ENCODE measurements at places on chromosomes 3 and 15.

DNA sequence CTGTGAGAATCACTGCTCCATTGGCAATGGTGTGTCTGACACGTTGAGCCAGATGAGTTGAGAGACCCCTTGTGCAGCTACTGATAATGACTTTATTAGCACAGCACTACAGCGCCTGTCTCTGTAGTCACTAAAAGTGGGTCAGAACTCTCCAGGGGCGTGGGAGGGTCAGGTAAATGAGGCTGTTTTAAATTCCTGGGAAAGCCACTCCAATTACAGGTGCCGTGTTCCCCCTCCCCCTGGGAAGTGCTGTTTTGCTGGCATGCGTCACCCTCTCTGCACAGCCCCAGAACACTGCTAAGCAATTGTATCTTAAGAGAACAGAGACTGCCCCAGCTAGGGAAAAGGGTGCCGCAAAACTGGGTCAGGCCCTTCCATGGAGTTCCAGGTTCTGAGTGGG lies 21.5 kb upstream of the CPNE9 start:
- no peak for DNase-seq

DNA sequence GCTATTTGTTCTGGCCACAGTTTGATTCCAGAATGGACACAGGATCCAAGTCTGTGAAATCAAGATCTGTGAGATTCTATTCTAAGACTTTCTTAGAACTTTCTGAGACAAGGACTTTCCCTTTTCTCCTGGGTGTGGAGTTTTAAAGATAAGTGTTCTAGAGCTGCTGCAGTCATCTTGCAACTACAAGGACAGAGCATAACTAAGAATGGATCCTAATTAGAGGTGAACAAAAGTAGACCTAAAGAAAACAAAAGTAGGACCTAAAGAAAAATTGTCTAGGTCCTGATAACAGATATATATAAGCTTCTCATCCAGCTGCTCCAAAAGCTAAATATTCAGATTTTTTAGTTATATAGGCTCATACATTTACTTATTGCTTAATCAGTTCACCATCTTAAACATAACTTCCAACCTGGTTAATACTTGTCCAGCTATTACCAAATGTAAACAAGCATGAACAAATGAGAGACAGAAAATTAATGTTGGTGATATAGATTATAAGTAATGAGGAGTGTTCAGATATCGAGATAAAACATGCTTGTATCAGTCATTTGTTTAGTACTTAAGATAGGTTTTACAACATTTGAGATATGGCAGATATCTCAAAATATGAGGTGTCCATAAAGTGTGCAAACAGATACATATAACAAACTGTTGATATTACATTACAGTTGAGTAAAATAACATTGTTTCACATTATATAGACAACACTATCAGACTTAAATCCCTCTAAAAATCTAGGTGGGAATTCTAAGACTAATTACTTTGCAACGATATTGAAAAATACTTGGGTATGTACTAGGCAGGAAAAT lies 75.1 kb downstream of the CD200 start:
- DNase-seq, result no peak

- no peak for DNase-seq
These were observed 497.2 kb downstream of the GABRG3 start for GRCh38 chr15:27468151-27468591.

DNA sequence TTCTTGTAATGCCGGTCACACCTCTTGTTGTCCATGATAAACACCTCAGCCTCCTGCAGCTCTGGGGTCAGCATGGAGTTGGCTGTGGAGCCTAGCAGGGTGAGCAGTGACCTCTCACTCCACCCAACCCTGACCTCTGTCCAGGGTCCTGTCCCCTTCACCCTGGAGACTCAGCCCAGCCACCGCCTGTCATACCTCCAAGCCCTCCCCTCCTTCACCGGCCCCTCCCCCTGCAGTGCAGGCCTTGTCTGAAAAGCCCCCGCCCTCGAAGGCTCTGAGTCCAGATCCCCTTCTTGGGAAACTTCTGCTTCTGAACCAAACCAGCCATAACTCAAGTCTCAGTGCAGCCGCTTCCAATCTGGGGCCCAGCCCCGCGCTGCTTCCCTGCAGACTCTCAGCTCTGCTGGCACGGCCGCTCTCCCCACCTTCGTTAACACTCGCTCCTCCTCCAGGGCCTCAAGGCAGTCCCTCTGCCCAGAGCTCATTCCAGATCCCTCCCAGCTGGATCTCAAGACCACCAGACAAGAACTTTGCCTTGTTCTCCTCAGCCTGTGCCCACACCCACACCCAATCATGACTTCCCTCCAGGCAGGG lies 25.4 kb upstream of the PRSS50 start:
- DNase-seq, result no peak

- no peak for DNase-seq
These were observed 6.1 kb downstream of the MST1 start for GRCh38 chr3:49683162-49683561.

DNA sequence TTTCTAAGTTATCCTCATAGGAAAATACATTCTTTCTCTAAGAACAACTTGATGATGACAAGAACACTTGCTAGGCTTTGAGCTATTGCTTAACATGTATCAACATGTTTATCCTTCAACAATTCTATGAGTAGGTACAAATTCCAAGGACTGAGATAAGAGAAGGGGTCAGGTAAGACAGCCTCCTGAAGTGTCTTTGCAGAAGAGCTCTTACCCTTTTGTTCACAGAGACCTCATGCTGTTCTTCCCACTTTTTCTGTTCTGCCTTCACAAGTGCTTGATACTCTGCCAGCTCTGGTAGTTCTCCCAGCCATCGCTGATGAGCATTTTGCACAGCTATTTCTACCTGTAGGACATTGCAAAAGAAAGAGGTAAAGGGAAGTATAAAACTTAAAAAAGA lies 50.9 kb downstream of the CEP152 start:
- DNase-seq, result no peak

Data from Right ventricle myocardium inferior (tissue), 1 donor.